Suppressor macrophage treated with lipopolysaccharide for 1 hour (primary cell): ENCODE measurements at places on chromosomes 4 and X.
A peak's percentile ranks its signal among the peaks of the same experiment; 100 is the strongest.

GRCh38 chr4:637536-638280, 12.3 kb downstream of the PDE6B start:
- DNase-seq, result no peak

- DNase-seq, result peak; percentile 35
These were observed 189.9 kb downstream of the INPP4B start for GRCh38 chr4:142656178-142656577.

- DNase-seq, result no peak
These were observed 66.9 kb downstream of the ZNF182 start for GRCh38 chrX:47936940-47937317.

DNA sequence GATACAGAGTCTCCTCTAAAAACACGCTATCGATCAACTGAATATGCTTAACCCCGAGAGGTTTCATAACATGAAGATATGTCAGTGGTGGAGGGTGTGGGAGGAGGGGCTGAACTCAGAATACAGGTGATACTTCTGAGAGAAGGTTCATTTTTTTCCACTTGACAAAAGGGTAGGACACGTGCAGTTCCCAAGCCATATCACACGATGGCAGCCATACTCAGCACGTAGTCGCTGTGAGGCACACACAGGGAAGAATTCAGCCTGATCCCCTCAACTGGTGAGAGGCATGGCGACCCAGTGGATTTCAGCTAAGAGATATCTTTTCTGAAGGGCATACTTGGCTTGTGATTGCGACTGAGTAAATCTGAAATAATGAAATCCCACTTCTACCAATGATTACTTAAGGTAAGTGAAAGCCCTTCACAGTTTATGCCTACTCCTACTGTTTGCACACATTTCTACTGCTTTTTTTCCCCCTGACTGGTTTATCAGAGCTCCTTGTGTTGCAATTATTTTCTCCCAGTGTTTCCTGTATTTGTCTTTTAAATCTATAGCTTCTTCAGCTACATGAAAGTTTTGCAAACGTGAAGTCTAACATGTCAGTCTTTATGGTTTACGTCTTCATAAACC, 133.1 kb downstream of the CORIN start:
- peak; percentile 31 for DNase-seq
